ENCODE measurements at places on chromosomes 5 and 9.

DNA sequence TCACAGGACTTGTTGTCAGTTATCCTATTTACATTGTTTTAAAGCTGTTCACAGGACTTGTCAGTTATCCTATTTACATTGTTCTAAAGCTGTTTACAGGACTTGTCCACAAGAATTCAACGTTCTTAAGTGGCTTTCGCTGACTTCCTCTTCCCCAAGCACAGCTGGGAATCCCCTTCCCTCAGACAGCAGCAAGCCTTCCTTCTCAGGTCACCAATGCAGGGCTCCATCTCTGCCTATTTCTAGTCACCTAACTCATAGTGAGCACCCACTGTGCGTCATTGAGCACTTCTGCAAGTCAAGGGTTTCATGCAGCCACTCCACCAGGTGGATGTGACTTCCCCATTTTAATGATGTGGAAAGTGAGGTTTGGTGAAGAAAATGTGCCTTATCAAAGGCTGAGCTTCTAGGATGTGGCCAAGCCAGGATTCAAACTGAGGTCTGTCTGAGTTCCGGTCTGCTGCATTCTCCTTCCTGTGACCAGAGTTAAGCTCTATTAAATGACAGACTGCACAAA, 109.8 kb upstream of the ZNF462 start:
- no peak for DNase-seq

- DNase-seq = peak; percentile 6
Observed at GRCh38 chr9:114002986-114003350, 75.1 kb downstream of the AMBP start.

DNA sequence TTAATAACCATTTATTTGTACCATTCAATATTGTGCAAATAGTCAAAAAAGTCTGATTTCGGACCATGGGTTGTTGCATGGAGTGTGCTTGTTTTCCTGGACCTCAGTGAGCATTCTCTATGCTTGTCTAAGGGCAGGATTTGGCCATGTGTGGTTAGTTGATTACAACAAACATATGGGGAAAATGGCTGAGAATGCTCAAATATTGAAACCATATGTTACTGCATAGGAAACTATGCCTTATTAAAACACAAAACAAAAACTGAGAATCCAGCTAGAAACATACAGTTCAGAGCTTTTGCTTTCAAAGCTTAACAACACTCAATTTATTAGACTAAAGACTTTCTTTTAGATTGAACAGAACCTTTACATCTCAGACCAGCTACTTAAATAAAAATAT, 928.3 kb downstream of the NR2F1-AS1 start:
- DNase-seq = no peak

DNA sequence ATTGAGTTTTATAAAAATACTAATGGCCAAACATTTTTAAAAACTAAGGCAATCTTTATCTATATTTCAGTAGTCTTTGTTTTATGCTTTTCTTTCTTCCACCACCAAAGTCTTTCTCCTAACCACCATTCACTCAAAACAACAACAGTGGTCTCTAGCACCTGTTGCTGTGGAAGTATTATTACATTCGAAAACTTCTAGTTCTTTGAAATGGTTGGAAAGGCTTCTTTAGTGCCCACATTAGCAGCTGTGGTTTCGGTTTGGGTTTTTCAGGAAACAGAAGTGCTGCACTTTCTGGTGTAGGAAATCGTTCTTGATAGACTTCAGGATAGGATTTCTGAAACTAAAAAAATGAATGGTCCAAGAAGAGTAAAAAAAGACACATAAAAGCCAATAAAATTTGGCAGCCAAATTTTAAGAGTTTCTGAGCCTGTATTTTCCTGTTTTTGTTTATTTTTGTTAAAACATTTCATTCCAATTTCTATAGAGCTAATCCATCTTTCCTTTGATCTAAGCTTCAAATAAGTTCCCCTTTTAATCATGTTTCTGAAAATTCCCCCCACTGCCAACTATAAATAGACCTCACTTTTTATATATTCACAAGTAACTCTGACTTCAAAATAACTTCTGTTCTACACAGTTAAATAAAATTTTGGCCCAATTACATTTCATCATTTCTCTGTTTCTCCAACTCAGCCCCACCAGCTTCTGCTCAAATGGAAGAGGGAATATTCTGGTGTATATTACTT, 102.2 kb downstream of the DEPDC1B start:
- peak; percentile 20 for DNase-seq

DNA sequence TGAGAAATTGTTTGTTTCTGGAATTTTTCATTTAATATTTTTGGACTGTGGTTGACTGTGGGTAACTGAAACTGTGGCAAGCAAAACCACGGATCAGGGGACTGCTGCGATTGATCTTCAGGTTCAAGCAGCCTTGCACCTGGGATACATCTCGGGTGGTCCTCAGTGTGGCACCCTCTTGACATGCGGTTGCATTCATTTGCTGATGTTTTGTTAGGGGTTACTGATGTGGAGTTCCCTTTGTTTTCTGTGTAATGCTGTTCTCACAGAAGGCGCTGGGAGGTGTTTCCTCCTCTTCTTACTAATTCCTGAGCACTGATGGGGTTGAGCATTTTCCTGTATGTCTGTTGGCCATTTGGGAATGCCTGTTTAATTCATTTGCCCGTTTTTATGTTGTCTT, 60.4 kb downstream of the EHMT1 start:
- DNase-seq = no peak

DNA sequence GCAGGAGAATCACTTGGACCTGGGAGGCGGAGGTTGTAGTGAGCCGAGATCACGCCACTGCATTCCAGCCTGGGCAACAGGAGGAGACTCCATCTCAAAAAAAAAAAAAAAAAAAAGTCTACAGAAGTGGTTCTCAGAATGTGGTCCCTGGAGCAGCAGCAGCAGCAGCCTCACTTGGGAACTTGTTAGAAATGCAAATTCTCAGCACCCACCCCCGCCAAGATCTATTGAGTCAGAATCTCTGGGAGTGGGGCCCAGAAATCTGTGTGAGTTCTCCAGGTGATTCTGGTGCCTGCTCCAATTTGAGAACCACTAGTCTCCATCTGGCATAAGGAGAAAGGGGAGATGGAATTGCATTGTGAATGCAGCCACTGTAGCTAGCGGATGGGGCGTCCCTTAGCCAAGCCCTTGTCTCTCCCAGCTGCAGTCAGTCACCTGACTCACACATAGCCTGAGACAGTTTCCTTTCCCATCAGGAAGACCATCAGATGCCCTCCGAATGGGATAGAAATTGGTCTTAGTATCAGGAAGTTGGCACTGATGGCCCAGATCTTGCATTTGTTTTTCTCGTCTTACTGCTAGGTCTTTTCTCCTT, 12.2 kb upstream of the PTCH1 start:
- no peak for DNase-seq

DNA sequence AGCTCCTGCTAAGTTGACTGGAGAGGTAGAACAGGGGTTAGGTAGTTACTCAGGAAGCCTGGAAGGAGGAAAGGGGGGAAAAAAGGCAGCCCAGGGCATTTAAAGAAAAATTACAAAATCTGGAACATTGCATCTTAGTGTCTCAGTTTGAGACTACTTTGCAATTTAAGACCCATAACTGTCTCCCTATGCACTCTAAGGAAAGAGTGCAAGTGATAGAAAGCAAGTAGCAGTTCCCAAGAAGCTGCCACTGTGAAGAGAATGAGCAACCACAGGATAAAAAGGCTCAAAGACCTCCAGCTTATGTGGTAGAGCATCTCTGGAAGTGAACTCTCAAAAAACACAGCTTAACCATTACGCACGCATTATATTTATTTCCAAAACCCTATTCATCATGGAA, 141.8 kb downstream of the SLCO4C1 start:
- no peak for DNase-seq

GRCh38 chr5:388266-389196, 54.4 kb upstream of the EXOC3 start:
- DNase-seq = no peak

GRCh38 chr9:14062586-14063221, 251.2 kb downstream of the NFIB start:
- no peak for DNase-seq

DNA sequence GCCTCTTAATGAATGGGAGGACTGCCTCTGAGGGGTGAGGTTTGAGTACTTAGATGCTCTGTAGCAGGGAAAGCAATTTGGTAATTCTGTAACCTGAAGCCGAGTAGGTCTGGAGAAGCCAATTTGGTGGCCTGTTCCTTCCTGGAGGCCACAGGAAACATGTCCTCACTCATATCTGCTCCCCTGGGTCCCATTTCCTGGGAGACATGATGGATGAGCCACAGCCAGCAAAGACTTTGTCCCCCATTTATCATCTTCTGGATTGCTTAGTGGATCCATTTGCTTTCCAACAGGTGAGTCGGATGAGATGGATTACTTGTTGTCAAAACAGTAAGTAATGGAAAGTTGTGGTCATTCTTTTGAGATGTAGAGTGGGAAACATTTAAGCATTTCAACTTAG, 99.8 kb upstream of the KLF9 start:
- DNase-seq = no peak

GRCh38 chr5:134533115-134533815, 7.8 kb downstream of the JADE2 start:
- no peak for DNase-seq

GRCh38 chr5:137933491-137933911, 44.2 kb downstream of the PKD2L2 start:
- no peak for DNase-seq

DNA sequence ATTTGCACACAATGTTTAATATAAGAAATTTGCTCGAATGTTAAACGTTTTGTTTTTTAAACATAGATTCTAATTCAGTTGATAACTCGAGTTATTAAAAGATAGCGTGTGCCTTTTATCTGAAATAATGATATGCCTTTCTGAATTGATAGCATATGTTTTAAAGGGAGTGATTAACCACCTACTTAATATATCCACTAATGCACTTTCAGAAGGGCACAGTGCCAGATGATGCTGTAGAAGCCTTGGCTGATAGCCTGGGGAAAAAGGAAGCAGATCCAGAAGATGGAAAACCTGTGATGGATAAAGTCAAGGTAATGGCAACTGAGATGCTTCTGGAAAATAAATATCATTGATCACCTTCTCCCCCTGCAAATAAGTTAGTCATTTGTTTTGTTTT, 53.9 kb downstream of the ERAP1 start:
- no peak for DNase-seq

DNA sequence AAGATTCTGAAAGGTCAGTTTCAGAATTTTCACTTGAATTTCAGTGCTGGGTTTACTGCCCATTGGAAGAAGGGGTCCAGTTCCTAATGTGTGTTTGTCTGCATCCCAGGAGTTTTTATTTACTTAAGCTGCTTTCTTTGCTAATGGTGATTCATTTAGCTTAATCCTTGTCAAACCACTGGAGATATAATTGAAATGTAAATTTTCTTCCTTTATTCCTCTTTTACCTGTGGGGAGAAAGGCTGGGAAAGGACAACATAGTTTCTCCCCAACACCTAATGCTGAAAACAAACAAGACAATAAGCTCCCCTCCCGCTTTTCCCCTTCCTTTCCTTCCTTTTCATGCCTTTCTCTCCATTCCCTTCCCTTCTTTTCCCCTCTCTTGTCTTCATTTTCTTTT, 185.8 kb downstream of the KCTD16 start:
- no peak for DNase-seq

DNA sequence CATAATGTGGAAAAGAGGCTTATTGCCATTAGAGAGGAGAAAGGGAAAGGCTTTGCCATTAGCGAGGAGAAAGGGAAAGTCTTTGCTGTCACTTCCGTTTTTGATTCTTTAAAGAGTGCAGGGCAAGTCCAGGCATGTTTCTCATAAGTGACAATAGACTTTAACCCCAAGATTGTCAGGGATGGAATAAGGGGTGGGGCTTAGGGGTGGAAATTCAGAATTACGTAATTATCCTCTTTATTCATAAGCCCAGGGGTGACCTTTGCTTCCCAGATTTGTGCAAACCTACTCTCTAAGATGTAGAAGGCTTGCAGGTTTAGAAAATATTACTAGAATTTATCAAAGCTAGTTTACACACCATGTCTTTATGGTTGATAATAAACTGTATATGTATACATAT, 2.3 kb upstream of the PLK2 start:
- no peak for DNase-seq

- no peak for DNase-seq
Observed at GRCh38 chr5:139690064-139690802, 42.1 kb downstream of the CXXC5 start.

GRCh38 chr5:10063997-10064396, 185.7 kb downstream of the ATPSCKMT start:
- no peak for DNase-seq

DNA sequence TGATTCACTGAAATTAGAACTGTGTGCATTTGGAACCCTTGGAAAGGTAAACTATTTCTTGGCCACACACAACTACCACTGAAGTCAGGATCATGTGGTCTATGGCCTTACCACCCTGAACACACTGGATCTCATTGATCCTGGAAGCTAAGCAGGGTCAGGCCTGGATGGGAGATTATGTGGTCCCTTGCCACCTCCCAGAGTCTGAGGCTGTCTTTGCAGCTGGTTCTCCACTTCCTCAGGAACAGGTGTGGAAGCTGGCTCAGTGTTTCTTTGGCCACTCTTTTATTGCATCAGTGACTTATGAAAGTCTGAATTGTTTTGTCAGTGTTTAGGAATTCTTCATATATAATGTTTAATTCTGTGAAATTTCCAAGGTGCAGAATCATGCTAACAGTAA, 89.2 kb downstream of the TEK start:
- no peak for DNase-seq

DNA sequence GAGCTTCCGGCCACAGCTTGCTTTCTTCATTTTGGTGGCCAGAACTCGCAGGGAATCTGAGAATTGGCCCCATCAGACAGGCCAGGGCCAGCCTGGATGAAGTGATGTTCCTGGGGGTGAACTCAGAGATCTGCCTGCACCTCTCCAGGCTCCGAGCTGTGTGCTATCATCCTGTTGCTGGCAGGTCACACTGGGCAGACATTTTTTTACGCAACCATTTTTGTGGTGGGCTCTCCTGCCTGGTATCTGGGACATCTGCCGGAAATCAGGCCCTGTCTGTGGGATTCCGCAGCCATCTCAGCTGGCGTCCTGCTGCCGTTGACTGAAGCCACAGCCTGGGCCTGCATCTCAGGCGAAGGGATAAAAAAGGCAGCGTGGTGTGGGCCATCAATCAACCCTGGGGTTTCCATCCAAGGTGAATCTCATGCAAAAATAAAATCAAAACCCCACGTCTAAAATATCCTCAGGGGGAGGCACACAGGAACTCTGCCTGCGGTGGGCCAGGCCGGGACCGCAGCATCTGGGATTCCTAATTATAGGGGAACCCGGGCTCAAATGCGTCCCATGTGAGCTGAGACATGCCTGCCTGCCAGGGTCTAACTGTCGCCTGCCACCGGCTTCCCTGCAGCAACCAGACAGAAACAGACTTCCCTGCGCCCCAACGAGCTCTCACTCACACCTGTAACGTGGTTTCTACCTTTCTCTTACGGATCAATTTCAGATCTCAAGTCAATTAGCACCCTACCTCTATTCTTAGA, 174.3 kb downstream of the SYK start:
- no peak for DNase-seq

- no peak for DNase-seq
Observed at GRCh38 chr5:131163276-131164119, 1.6 kb downstream of the HINT1 start.

GRCh38 chr9:97809666-97810344, 43.2 kb upstream of the FOXE1 start:
- DNase-seq = no peak

Measured in activated T-helper 2 cell treated with anti-CD3 and anti-CD28 coated beads, Interferon-gamma antibody, Interleukin-2, Interleukin-4, amounts not matched to agents 10 μg/mL and 5 μg/mL and 100 μg/mL, durations not matched to agents 14 hours and 24 hours and 36 hours (primary cell).